ENCODE measurements at places on chromosomes 1 and 21.

DNA sequence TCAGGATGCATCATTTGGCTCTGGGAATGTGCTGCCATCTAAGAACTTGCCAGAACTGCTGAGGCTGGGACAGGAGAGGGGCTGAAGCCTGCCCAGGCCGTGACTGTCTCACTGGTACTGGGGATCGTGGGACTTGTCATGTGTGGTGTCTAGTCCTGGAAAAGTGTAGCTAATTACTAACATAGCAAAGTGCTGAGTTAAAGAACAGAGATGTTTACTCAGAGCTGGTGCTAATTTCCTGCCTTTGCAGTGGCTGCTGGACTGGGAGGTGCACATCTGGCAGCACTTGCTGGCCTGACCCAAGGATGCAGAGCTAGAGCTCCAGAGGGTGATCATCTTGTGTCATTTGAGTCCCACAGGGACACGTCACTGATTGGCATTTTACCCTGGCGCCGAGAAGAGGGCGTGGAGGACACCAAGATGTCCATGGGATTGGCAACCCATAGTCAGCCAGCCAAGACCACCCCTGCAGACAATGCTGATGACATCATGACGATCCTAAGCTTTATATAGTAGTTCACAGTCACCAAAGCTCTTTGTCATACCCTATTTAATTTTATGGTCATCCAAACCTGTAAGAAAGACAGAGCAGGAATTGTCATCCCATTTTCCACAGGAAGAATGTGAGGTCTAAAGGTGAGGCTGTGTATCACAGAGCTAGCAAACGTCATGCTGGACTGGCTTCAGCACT is 110.1 kb upstream of the SLC44A3 start:
- DNase-seq, result no peak
- no peaks in the 10 kb centered on the region for H3K4me1 ChIP-seq
- H3K36me3 ChIP-seq, result no peaks in the 10 kb centered on the region
- H3K4me3 ChIP-seq, result no peak overlapping the region

DNA sequence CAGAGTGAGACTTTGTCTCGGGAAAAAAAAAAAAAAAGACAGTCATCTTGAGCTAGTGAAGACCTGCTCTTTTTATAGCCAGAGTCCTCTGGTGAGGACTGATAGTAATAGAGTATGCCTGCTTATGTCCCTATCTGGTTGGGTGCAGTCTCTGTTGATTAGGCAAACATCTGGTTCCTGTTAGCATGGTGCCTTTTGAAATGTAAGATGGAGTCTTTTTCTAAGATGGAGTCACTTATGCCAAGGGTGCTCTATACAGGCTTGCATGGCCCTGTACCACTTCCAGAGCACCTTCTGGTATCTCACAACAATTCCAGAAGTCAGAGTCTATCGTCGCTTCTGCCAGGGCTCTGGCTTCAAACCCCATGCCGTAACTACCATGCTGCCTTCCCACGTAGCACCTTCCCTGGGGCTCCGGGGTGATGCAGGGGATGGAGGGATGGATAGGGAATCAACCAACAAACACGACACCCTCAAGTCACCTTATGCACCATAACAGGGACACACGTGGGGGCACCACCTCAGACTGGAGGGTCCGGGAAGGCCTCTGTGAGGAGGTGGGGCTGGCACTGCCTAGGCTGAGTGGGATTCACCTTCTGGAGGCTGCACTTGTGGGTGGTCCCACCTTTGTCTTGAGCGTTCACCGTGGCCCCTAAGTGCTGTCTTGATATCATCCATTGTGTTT is 11.6 kb upstream of the PADI6 start:
- H3K27ac ChIP-seq, result no peak overlapping the region
- no peaks in the 10 kb centered on the region for H3K36me3 ChIP-seq
- no peak for DNase-seq
- H3K4me3 ChIP-seq, result no peak overlapping the region
- H3K4me1 ChIP-seq, result peaks cover 10% of the 10 kb centered on the region

GRCh38 chr21:31398574-31398973 is 54.5 kb upstream of the TIAM1 start:
- DNase-seq, result no peak
- peaks cover 41% of the 10 kb centered on the region for H3K4me1 ChIP-seq
- no peaks in the 10 kb centered on the region for H3K36me3 ChIP-seq
- H3K27me3 ChIP-seq, result no peaks in the 10 kb centered on the region
- no peak overlapping the region for H3K27ac ChIP-seq
- H3K4me3 ChIP-seq, result no peak overlapping the region

- no peak for DNase-seq
- no peak overlapping the region for H3K4me3 ChIP-seq
- peaks cover 34% of the 10 kb centered on the region for H3K4me1 ChIP-seq
- no peaks in the 10 kb centered on the region for H3K36me3 ChIP-seq
Measured at GRCh38 chr21:35506771-35507170, 457.7 kb upstream of the RUNX1 start.

DNA sequence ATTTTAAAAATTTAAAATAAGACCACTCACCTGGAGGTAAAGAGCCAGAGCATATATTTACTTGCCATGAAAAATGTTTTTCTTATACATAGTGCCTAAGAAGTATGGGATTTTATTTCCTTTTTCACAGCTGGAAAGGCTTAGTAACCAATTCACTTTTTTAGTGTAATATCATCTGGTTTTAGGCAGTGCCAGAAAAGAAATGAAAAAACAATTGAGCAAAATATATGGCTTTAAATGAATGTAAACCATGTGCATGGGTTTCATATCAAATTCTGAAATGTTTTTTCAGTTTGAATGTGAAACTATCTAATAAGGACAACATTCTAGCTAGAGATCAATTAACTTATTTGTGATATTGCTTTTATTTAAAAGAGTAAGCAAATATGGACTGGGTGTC is 672.4 kb upstream of the ADAMTS5 start:
- DNase-seq, result no peak
- H3K27ac ChIP-seq, result no peak overlapping the region
- no peaks in the 10 kb centered on the region for H3K27me3 ChIP-seq
- H3K4me1 ChIP-seq, result no peaks in the 10 kb centered on the region
- no peak overlapping the region for H3K4me3 ChIP-seq

DNA sequence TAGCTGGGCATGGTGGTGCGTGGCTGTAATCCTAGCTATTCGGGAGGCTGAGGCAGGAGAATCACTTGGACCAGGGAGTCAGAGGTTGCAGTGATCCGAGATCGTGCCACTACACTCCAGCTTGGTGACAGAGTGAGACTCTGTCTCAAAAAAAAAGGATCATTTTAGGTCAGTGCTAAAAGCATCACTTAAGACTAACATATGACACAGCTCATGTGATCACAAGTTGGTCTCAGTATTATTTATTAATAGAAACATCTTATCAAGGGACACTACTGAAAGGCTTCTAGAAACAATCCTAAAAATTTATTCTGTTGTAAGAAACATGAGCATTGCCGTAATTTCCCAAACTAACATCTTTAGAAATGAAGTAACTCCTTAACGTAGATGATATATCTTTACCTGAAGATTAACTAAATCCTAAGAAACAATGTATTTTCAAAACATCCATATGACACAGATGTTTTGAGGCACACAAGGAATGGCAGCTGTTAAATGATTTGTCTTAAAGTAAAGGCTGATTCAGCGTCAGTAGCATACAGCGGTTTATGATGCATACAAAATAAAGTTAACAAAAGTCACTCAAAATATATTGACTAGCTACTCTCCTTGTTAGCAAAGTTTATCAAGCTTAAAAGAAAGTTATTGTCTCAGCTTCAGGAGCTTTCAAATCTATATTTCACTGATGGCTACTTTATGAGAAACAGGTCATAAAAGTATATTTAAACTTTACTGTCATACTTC is 2.6 kb downstream of the NIBAN1 start:
- no peaks in the 10 kb centered on the region for H3K36me3 ChIP-seq
- H3K4me1 ChIP-seq, result peaks cover 41% of the 10 kb centered on the region
- DNase-seq, result no peak
- H3K27me3 ChIP-seq, result no peaks in the 10 kb centered on the region
- H3K27ac ChIP-seq, result no peak overlapping the region
- no peak overlapping the region for H3K4me3 ChIP-seq

DNA sequence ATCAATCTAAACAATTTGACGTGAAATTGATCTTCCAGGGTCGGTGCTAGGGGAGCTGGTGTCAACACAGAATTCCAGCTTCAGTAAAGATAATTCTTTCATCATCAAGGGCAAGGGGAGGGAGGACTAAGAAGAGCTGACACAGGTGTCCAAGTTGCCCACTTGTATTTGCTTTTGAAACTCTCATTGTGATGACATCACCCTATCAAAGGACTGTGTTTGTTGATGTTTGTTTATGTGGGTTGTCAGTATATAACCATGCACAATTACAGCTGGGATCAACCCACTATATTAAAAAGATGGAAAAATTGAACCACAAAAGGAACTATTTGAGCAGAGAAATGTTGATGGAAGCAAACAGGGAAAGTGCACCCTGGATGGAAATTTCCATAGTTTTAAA is 48.8 kb downstream of the ZC3H11B start:
- DNase-seq, result no peak
- no peak overlapping the region for H3K27ac ChIP-seq
- no peaks in the 10 kb centered on the region for H3K27me3 ChIP-seq
- no peaks in the 10 kb centered on the region for H3K36me3 ChIP-seq
- no peak overlapping the region for H3K4me3 ChIP-seq
- H3K4me1 ChIP-seq, result no peaks in the 10 kb centered on the region

GRCh38 chr1:149881876-149882275 is 17.5 kb upstream of the BOLA1 start:
- no peak for DNase-seq
- no peak overlapping the region for H3K27ac ChIP-seq
- no peak overlapping the region for H3K4me3 ChIP-seq
- H3K27me3 ChIP-seq, result no peaks in the 10 kb centered on the region
- H3K4me1 ChIP-seq, result peaks cover 53% of the 10 kb centered on the region
- H3K36me3 ChIP-seq, result no peaks in the 10 kb centered on the region

DNA sequence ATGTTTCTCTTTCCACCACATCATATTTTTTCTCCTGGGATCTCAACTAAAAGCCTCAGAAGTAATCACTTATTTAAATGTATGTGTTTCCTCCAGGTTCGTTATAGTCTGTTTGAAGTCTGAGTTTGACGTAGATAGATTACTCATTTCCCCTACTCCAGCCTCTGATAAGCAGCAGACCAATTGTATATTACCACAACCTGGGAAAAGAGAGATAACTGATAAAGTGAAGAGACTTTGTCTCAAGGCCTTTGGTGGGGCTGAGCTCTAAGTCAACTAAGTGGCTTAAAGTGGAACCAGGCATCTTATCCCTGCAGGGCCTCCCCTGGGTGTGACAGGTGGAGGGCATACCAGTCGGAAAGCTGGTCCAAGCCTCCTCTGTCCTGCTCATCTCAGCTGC is 34.9 kb upstream of the CACNA1E start:
- DNase-seq, result no peak
- H3K4me1 ChIP-seq, result no peaks in the 10 kb centered on the region
- H3K27me3 ChIP-seq, result no peaks in the 10 kb centered on the region
- H3K27ac ChIP-seq, result no peak overlapping the region

DNA sequence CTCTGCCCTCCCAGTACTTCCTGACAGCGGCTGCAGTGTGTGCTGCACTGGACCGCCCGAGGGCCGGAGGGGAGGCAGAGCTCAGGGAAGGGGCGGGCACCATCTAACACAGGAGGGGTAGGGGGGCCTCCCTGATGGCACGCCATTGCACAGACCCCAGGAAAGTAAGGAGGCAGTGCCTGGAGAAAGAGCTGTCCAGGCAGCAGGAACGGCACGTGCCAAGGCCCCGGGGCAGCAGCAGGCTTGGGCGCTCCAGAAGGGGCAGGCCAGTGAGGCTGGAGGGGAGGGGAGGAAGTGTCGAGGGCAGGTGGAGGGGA is 110.7 kb downstream of the CRYAA start:
- H3K36me3 ChIP-seq, result no peaks in the 10 kb centered on the region
- no peak overlapping the region for H3K27ac ChIP-seq
- no peak overlapping the region for H3K4me3 ChIP-seq
- no peaks in the 10 kb centered on the region for H3K4me1 ChIP-seq

DNA sequence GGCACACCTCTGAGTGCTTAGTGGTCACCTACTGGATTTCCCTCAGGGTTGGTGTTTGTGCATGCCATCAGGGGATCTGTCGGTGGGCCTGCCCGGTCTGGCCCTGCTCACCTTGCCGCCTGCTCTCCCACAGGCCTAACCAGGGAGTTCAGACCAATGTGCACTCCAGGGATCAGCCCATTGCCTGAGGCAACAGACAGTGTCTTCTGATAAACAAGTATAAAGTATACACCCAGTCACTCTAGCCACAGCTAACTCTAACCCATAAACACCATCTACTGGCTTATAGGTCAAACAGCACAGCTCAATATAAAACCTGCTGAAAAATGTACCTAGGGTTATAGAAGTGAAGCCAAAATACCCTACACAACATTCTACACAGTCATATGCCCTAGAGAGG is 1300.0 kb downstream of the PLA2G4A start:
- no peak overlapping the region for H3K27ac ChIP-seq
- DNase-seq, result no peak
- no peaks in the 10 kb centered on the region for H3K4me1 ChIP-seq

DNA sequence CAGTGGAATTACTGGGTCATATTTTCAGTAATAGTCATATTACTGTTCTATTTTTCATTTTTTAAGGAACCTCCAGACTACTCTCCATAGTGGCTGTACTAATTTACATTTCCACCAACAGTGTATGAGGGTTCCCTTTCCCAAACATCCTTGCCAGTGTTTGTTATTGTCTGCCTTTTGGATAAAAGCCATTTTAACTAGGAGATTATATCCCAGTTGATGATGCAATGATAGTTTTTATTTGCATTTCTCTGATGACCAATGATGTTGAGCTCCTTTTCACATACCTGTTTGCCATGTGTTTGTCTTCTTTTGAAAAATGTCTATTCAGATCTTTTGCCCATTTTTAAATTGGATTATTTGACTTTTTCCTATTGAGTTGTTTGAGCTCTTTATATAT is 410.8 kb downstream of the TTLL7 start:
- H3K27ac ChIP-seq, result no peak overlapping the region
- no peaks in the 10 kb centered on the region for H3K36me3 ChIP-seq
- no peak overlapping the region for H3K4me3 ChIP-seq
- no peaks in the 10 kb centered on the region for H3K27me3 ChIP-seq
- DNase-seq, result no peak

DNA sequence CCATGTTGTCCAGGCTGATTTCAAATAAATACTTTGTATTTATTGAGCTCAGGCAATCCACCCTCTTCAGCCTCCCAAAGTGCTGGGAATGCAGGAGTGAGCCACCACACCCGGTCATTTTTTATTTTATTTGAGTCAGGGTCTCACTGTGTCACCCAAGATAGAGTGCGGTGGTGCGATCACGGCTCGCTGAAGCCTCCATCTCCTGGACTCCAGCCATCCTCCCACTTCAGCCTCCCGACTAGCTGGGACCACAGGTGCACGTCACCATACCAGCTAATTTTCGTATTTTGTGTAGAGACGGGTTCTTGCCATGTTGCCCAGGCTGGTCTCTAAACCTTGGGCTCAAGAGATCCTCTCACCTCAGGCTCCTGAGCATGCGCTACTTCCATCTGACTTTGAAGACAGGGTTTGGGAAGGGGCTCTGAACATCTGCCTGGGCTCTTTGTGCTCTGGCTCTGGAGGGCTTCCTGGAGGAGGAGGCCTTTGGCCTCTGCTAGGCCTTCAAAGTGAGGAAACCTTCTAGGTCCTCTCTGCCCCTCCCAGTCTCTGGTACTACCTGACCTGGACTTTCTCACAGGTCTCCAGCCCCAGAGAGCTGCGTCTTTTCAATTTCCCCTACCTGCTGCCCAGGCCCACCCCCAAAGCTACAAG is 5.8 kb downstream of the HSPB7 start:
- H3K27me3 ChIP-seq, result peaks cover 5% of the 10 kb centered on the region
- DNase-seq, result no peak
- no peaks in the 10 kb centered on the region for H3K36me3 ChIP-seq
- H3K27ac ChIP-seq, result peak overlapping the region; percentile 24
- peaks cover 9% of the 10 kb centered on the region for H3K4me1 ChIP-seq

Measured in CD8-positive, alpha-beta memory T cell (primary cell).